ENCODE measurements at places on chromosomes 7 and 10.

GRCh38 chr7:116740755-116741462 lies 68.9 kb downstream of the MET start:
- DNase-seq, result no peak

GRCh38 chr10:30034433-30035137 lies 24.8 kb downstream of the JCAD start:
- DNase-seq, result no peak

DNA sequence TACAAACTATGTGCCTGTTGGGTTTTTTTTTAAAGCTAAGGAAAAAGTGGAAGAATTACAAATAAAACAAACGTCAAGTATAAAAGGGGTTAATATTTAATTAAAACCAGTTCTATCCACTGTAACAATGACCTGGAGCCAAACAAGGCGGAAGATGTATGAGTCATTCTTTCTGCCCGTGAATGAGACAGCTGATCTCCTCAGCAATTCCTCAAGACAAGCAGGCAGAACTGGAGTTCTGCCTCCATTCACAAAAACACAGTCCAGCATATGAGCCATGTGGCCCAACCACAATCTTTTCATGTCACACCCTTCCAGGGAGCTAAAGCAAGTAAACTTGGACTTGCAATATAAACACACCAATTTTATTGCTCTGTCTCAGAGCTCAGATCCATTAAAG lies 8.4 kb downstream of the ETV1 start:
- no peak for DNase-seq

- DNase-seq, result no peak
These were observed 475.6 kb upstream of the ZWINT start for GRCh38 chr10:56836659-56837058.

DNA sequence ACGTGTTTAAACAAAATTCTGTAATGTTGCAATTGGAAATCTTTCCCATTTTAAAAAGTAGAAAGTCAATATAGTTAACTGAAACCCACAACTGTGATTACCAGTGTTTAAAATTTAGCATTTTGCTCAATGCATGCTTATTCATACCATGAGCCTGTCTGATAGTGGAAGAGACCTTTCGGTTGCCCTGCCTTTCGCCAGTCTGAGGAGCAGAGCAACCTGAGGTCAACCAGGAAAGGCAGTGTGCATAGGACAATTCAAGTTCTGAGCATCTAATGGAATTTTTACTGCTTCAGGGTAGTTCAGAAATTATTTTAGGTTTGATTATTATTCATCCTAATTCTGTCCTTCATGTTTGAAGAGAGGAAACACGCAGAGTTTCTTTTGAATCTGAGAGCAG lies 100.8 kb downstream of the CUBN start:
- DNase-seq, result no peak

GRCh38 chr10:16843252-16843870 lies 26.1 kb upstream of the RSU1 start:
- no peak for DNase-seq

DNA sequence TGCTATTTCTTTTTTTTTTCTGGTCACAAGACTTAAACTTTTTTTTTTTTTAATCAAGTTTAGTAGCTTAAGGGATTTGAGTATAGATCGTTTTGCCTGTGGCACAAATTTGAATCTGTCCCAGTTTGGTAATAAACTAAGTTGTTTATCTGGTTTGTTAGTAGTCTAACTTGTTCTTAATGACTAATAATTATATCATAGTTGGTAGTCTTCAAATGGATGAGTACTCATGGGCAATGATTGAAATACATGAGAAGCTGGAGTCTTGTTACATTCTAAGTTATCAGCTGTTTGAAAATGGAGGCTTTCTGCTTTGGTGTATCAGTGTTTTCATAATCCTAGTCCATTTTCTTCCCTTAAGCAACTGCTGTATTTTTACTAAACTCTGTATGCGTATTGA lies 12.3 kb downstream of the BTAF1 start:
- DNase-seq, result no peak

DNA sequence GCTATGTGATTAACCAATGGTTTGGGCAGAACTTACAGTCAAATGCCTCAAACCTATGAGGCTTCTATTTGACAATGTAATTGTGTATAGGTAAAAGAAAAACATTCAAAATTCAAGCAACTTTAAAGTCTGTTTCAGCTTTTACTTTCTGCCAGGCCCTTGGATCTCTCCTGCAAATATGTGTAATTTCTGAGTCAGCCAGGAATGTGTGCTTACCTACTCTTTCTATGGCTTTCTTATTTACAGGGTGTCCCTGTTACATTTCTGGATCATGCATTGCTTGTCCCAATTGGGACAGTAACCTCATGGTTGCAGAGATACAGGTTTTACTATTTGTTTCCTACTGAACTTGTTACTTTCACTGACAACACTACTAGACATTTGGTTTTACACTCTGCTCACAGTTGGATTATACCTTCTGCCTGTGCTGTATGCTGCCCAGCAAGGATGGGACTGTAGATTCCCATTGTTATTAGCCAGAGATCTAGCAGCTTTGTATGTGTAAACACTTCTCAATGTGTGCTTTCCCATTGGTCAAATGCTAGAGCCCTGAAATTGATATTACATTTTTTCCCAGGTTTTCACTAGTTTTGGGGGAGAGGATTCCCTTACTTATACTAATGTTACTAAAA lies 355.3 kb downstream of the ARL4A start:
- DNase-seq, result no peak

- no peak for DNase-seq
These were observed 5.8 kb downstream of the PLA2G12B start for GRCh38 chr10:72948762-72949161.

- DNase-seq, result no peak
These were observed 176.5 kb upstream of the KCTD7 start for GRCh38 chr7:66452165-66452564.

- no peak for DNase-seq
These were observed 94.5 kb upstream of the GSDME start for GRCh38 chr7:24851786-24852185.

- DNase-seq, result no peak
These were observed 54.9 kb downstream of the KCNH2 start for GRCh38 chr7:150923196-150923595.

GRCh38 chr7:105098863-105099515 lies 85.0 kb downstream of the KMT2E start:
- DNase-seq, result no peak

GRCh38 chr7:26726051-26726450 lies 138.3 kb downstream of the SKAP2 start:
- DNase-seq, result no peak

DNA sequence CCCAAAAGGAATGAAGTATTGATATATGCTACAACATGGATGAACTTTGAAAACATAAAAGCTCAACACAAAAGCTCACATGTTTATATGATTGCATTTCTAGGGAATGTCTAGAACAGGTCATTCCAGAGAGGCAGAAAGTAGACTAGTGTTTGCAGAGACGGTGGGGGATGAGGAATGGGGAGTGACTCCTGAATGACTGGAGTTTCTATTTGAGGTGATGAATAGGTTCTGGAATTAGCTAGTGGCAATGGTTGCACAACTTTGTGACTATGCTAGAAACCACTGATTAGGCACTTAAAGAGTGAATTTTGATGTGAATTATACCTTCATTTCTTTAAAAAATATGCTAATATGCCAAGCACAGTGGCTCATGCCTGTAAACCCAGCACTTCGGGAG lies 6.9 kb downstream of the KPNA7 start:
- no peak for DNase-seq

DNA sequence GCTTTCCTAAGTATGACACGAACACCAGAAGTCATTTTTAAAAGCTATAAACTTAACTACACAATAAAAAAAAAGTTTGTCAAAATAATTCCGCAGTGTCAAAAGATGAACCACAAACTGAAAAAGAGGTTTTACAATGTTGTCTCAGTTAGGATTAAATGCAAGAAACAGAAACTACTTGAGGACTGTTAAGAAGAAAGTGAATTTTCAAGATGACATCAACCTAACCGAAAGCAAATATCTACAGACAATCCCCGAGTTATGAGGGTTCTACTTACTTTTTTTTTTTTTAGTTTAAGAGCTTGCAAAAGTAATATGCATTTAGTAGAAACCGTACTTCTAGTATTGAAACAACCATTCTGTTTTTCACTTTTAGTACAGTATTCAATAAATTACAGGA lies 62.3 kb downstream of the TFPI2 start:
- DNase-seq, result no peak

DNA sequence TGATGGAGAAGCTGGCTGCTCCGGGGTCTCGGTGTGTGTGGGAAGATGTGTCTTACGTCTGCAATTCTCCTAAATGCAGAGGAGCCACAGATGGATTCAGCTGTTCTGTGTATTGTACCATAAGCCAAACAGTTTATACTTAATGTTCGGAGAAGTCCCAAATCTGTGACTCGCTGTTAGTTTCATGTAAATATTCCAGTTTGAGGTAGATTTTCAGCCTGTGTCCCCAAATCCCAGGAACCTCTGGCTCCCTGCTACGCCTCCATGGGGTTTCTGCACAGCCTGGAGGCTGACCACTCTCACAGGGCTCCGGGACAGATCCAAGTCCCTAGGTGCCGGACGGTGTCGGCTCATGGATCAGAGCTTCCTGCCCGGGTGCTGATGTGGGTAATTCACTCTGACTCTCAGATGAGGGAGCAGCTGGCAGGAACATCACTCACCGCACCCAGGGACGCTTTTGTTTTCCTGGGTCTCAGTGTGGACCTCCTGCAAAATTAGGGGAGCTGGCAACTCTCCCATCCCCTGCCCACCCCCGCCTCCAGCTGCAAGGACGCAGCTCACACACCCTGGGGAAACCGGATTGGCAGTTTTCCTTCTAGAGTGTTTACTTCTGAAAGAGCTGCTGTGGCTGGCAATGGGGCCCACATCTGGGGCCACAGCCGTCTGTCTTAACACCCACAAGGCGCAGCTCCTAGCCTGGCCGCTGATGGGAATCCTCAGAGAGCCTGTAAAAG lies 421.1 kb upstream of the FOXK1 start:
- no peak for DNase-seq

DNA sequence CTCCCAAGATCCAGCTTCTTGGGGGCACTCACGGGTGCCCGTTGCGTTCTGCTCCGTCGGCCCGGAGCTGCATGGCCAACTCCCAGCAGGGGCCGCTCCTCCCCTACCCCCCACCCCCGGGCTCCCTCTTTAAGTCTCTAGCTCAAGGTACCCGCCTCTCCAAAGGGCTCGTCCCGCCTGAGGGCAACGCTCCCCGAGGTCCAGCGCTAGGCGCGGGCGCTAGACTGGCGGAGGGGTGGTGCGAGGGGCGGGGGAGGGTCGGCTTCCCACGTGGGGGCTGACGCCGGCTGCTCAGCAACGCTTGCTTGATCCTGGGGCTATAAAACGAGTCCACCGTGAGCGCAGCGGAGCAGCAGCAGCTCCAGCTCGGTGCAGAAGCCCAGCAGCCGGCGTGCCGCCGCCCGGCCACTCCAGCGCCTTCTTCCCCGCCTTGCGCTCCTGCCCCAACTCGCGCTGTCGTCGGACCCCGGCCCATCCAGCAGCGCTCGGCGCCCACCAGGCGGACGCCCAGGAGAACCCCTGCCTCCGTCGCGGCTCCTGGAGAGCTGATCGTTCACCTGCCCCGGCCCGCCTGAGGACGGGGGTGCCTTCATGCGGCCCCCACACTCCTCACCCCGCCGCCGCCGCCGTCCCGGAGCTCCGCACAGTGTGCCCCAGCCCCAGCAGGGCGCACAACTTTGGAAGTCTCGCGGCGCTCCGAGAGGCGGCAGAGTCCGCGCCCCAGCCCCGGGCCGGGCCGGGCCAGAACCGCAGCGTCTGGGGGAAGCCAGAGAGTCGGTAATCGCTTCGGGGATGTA lies at the start of gene ADRA2A:
ADRA2A (plus strand) TSS at position 348 of the 797 bp plus-strand sequence. CDS start 968 bp downstream, outside the sequence.
- no peak for DNase-seq

GRCh38 chr7:2637505-2638223 lies 5.9 kb downstream of the TTYH3 start:
- no peak for DNase-seq

DNA sequence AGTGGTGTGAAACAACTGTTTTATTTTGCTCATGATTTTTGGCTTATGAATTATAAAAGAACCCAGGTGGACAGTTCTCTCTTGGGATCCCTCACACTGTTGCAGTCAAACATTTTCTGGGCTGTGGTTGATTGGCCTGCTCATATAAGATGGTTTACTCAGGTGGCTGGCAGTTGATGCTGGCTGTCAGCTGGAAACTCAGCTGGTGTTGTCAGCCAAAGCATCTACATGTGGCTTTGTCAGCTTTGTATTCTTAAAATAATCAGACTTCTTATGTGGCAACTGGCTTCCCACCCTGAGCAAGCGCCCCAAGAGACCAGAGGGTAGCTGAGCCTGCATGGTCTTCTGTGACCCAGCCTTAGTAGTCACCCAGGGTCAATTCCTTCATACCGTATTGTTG lies 534.7 kb downstream of the NRG3 start:
- DNase-seq, result no peak

DNA sequence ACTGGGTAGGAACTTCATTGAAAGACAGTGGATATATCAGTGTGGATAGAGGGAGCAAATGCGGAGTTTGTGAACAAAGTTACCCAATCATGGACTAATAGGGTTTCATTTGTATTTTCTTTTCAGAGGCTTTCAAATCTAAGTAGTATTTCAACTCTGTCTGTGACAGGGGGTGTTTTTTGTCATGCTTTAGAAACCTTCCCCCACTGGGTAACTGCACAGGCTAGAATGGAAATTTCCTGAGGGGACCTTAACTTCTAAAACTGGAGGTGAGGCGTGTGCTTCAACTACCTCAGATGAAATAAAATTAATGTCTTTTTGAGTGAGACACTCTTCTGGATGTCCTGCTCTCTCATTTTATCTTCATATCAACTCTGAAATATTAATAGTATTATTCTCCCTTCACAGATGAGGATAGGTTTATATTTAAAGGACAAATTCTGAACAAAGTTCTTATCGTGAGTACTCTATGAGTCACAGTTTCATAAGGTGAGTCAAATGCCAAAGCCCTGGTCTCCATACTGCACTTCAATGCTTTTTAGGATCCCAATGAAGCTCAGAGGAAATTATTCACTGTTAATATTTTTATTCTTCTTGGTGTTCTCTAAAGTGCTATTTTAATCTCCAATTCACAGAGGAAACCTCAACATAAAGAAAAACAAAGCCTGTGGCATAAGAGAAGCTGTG lies 770.6 kb downstream of the CCSER2 start:
- no peak for DNase-seq

DNA sequence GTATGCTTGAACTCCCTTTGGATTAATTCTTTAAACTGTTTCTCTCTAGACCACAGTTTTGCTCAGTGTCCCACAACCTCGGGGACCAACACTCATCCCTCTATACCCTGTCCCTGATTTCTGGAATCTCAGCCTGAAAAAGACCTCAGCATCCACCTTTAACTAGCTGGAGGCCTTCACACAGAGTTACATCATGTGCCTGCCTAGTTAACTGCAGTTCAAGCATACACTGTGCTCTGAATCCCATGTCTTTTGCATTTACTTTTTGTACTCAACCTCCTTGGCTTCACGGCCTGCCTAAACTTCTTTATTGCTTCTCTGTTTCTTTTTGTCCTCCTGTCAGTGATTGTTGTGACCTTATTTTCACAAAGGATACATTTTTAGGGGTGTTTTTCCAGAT lies 66.7 kb downstream of the PRKG1 start:
- no peak for DNase-seq

Data from stimulated activated CD8-positive, alpha-beta memory T cell treated with anti-CD3 and anti-CD28 coated beads, Interleukin-2, amount 100 ng/mL, for 1 hour (primary cell).